ENCODE measurements at places on chromosomes 12 and 14.

GRCh38 chr14:59998564-59998963 is 78.6 kb downstream of the LRRC9 start:
- DNase-seq: no peak

GRCh38 chr12:57476993-57477709 is 2.5 kb downstream of the ARHGAP9 start:
- no peak for DNase-seq

DNA sequence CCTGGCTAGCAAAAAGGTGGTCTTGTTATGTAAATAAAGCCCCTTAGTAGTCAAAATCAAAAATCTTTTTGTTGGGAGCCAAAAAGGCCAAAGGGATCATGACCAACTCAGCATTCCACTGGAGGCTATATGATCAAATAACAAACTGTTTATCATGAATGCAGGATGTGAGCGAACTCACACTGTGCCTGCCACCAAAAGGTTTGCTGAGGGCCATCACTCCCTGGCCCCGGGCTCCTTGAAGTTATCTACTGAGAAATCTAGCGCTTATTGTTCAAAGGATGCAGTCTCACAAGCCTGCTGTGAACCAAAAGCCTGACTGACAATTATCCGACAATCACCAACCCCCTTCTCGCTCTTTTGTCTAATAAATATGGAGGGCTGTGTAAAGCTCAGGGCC is 107.2 kb upstream of the DDHD1 start:
- DNase-seq: no peak

DNA sequence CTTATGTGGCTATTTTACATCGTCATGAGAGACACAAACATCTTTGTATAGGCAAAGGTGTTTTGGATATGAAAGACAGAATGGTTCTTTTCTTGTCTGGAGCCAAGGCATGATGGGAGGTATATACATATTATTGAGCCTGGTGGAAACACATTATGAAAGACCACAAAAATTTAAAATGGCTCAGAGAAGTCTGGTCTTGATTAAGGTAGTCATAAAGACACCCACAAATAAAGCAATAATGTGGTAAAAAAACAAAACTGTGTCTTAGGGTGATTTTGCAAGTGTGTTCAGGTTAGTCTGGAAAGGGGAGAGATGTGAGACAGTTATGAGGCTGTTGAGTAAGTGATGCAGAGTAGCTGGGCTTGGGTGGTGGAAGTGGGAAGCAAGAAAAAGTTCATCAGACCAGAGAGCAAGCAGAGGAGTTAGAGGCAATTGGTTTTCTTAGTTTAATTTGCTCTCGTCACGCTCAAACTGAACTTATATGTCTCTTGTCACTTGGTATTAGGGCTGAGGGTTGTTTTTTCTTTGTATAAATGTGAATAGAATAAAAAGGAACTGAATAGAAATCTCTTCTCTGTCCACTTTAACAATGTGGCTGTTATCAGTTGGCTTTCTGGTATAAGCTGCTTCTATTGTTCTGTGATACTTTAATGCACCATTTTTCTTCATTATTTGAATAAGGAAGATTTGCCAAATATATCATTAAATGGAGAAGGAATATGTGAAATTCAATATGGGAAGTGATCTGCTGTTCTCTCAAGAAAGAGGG is 115.0 kb downstream of the AKAP6 start:
- no peak for DNase-seq

DNA sequence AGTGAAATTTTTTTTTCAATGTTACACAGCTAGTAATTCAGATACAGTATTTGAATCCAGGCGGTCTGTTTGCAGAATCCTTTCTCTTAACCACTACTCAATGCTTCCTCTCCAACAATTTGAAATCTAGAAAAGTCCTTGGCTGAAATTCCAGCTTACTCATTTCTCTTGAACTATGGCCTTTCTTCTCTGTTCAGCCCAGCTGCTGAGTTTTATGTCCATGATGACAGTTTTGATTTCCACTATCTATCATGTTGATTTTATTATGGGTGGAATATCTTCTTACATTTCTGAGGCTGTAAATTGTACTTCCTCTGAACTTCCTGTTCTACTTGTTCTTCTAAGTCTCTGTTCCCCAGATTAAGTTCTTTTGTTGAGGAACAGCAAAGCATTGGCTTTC is 315.3 kb downstream of the DIO2 start:
- no peak for DNase-seq

- DNase-seq: no peak
Measured at GRCh38 chr12:19390051-19390598, 49.2 kb upstream of the AEBP2 start.

DNA sequence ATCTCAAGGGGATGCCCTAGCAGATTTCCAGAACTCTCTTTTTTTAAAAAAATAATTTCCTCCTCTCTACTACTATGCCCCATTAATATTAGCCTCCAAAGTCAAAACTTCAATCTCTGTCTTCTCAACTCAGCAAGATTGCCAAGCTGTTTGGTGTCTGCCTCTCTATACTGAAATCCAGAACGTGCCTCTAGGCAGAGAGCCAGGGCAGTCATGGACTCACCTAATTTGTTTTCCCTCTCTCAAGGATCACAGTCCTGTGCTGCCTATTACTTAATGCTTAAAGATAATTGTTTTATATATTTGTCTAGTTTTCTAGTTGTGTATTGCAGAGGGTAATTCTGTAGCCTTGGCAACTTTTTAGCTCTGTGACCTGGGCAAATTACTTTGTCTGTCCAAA is 74.7 kb downstream of the E2F7 start:
- DNase-seq: no peak

DNA sequence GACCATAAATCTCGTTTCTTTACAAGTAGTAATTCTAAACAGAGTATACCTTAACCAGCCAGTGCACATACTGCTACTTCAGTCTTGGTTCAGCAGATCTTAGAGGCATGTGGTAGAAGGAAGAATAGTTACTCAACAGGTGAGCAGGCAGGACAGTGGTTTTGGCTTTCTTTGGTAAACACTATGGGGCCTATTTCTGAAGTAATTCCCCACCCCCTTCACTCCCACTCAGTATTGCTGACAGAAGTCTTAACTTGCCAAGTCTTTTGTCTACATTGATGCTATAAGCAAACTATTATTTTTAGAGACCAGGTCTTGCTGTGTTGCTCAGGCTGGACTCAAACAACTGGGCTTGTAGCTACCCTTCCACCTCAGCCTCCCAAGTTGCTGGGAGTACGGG is 68.5 kb downstream of the FBXO34 start:
- DNase-seq: no peak
